Endodermal cell (in vitro differentiated cells): ENCODE measurements at places on chromosomes 13 and 19. TPM values are rescaled to one million over a fixed set of nuclear protein-coding genes. Genes with fewer than 3 reads are reported as not detected.

CRB3 gene
- 42.9 and 50.9 TPM in 2 replicates for total RNA-seq

CLEC17A gene
- not detected in 2 replicates for total RNA-seq

FXYD3 gene
- total RNA-seq, result 0.41 TPM in 1 of 2 replicates, not detected in the other

ZNF235 gene
- total RNA-seq, result 4.6 to 8.9 TPM (median 7.0 TPM) in 3 replicates

TMEM86B gene
- total RNA-seq, result 2.4 to 3.3 TPM (median 2.9 TPM) in 3 replicates

MAST1 gene
- 6.4 and 6.9 TPM in 2 replicates for total RNA-seq

LACC1 gene
- 1.3 TPM in 2 replicates for total RNA-seq

CFAP97D2 gene
- not detected in 3 replicates for total RNA-seq

TUBA3C gene
- not detected in 2 replicates for total RNA-seq

METTL21C gene
- total RNA-seq, result not detected in 3 replicates

LILRA5 gene
- total RNA-seq, result not detected in 2 replicates

C1QTNF9B gene
- not detected in 2 replicates for total RNA-seq

NLRP5 gene
- total RNA-seq, result not detected in 2 replicates

CCDC106 gene
- total RNA-seq, result 21.3 to 24.9 TPM (median 23.4 TPM) in 3 replicates

CD37 gene
- not detected in 2 replicates for total RNA-seq

CBY2 gene
- not detected in 3 replicates for total RNA-seq

IGFL2 gene
- not detected in 2 replicates for total RNA-seq

PSG7 gene
- not detected in 3 replicates for total RNA-seq

C19orf38 gene
- total RNA-seq, result not detected in 3 replicates

TNFSF13B gene
- total RNA-seq, result 0.35 and 0.93 TPM in 2 replicates

PRR22 gene
- total RNA-seq, result 3.3 and 3.6 TPM in 2 replicates

VAV1 gene
- total RNA-seq, result not detected in 3 replicates

KANK3 gene
- 2.4 and 2.6 TPM in 2 replicates for total RNA-seq

PAK4 gene
- total RNA-seq, result 60.8 and 63.9 TPM in 2 replicates

DZIP1 gene
- 33.9 and 36.2 TPM in 2 replicates for total RNA-seq

DMKN gene
- total RNA-seq, result 370 and 430 TPM in 2 replicates

POU4F1 gene
- total RNA-seq, result 0.07 to 0.15 TPM (median 0.11 TPM) in 3 replicates

CDX2 gene
- not detected in 2 replicates for total RNA-seq

KASH5 gene
- not detected in 3 replicates for total RNA-seq

RFPL4A gene
- total RNA-seq, result not detected in 3 replicates

LRRC25 gene
- total RNA-seq, result not detected in 3 replicates

SIGLEC8 gene
- not detected in 2 replicates for total RNA-seq

SIGLEC10 gene
- total RNA-seq, result not detected in 3 replicates

SLAIN1 gene
- total RNA-seq, result 19.6 to 28.7 TPM (median 25.7 TPM) in 3 replicates
